NCI-H510A (cell line): ENCODE measurements at places on chromosomes 12 and 14.

GRCh38 chr12:120469450-120470149, at the start of gene SRSF9:
SRSF9 (minus strand) TSS chr12:120469748; CDS start chr12:120469609, 139 bp downstream.
- peak; percentile 90 for DNase-seq

- DNase-seq: no peak
These were observed 177.3 kb downstream of the SLC15A5 start for GRCh38 chr12:16100206-16100605.

- no peak for DNase-seq
These were observed 117.5 kb downstream of the ASCL4 start for GRCh38 chr12:107891967-107892366.

- DNase-seq: no peak
These were observed 14.4 kb upstream of the VRTN start for GRCh38 chr14:74333909-74334308.

DNA sequence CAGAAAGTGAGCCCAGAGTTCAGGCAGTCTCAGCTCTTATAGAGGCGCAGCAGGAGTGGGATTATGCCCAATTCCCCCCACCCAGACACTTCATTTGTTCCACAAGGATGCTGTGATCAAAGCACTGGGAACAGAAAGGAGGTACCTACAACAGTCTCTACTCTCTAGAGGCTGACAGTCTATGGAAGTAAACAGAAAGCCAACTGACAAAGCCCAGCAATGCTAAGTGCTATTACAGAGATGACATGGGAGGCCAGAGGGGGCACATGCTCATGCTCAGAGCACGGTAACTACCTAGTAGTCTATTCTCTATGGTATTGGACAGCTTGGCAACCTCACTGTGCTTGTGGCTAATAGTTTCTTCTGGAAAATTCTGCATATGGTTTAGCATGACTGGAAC, 85.9 kb downstream of the STXBP6 start:
- no peak for DNase-seq

GRCh38 chr12:91335699-91336098, 153.1 kb upstream of the DCN start:
- DNase-seq: no peak
